ENCODE measurements at places on chromosomes 12 and 14.
A peak's percentile ranks its signal among the peaks of the same experiment; 100 is the strongest.

GRCh38 chr14:35388656-35389314 lies 15.8 kb downstream of the NFKBIA start:
- no peak for DNase-seq

DNA sequence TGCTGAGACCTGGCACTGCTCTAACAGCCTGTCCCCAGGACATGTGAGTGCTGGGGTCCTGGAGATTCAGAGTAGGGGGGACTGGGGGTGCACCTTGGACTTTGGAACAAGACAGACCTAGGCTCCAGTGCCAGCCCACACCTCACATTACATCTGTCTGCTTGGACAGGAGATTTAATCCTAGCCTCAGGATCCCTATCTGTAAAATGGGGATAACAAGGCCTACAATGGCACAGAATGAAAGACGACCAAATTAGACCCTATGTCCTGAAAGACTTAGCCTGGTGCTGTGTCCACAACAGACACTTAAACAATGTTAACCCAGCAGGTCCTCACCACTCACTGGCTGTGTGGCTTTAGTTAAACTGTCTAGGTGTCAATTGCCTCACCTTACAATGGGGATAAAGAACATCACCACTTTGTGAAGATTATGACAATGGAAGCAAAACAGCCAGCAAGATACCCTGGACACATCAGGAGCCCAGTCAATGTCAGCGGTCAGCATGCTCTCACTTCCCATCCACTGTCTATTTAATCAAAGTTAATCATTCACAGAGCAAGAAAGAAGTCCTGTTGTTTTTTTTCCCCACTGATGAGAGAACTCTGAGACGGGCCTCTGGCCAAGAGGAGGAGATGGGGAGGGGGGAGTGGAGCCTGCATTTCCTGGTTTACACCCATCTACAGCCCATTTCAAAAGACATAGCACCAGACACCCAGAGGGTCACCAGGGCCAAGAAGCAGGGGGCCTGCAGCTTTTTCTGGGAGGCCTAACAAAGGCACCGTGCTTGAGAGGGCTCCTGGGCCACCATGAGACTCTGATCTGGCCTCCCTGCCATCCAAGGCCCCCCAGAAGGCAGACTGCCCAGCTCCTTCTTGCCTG lies 40.6 kb downstream of the ACTN1 start:
- DNase-seq = no peak

- no peak for DNase-seq
Measured at GRCh38 chr14:25121337-25122129, 71.6 kb upstream of the STXBP6 start.

DNA sequence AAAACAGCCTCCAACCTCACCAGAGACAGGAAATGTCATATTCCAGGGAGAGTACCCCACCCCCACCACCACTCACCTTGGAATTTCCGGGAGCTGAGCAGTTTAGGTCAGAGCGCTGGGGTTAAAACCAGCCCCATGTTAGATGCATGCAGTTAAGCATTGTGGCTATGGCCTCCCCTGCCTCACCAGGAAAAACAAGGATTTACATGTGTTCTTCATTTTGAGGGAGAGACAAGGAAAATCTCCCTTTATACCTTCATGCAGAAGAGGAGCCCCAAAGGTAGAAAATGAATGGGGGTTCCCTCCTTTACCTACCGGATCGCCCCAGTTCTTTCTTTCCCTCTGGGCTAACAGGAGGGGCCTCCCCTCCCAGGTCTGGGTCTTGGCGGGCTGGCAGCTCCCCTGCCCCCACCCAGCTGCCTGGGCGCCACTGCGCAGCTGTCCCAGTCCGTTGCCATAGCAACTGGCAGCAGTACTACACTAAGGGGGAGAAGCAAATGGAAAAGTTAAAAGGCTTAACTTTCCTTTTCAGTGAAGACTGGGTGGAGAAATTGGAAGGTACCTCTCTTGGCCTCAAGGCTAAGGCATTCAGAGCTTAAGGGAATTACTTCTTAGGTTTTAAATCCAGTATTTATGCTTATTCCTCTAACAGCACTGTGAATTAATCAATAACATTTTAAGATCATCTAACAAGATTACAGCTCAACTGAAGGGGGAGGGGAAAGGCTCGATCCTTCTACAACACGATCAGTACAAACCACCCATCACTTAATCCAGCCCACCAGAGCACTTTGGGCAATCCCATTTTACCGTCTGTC lies 20.5 kb downstream of the CBX5 start:
- peak; percentile 42 for DNase-seq

GRCh38 chr14:82366803-82367202 lies 833.1 kb upstream of the SEL1L start:
- no peak for DNase-seq

GRCh38 chr14:24414077-24414476 lies 15.3 kb downstream of the NYNRIN start:
- DNase-seq = no peak

DNA sequence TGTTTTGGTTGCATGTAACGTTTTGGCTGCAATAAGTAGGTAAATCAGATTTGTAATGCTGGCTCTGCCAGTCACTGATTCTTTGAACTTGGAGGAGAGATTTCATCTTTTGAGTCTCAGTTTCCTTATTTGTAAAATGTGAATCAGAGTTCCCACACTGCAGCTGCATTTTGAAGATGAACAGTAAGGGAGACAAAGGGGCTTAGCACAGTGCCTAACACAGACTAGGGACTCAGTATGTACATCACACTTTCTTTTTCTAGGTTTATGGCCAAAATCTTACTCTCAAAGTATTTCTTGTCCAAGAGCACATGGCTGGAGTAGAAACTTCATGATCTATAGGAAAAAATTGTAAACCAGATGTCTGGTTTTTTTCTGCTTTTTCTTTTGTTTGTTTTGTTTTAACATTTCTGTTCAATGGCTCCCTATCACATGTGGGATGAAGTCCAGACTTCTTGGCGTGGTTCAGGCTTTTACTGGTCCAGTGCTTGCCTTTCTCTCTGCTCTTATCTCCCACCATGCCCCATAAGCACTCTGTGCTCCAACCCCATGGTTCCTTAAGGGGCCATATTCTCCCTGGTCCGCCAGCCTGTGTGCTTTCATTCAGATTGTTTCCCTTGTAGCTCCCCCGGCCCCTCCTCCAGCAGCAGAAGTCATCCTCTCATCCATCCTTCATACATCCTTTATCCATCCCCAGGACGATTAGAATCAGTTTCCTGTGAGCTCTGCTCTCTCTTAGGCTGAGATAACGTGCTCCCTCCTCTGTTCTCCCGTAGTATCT lies 58.0 kb downstream of the SYNE2 start:
- no peak for DNase-seq

DNA sequence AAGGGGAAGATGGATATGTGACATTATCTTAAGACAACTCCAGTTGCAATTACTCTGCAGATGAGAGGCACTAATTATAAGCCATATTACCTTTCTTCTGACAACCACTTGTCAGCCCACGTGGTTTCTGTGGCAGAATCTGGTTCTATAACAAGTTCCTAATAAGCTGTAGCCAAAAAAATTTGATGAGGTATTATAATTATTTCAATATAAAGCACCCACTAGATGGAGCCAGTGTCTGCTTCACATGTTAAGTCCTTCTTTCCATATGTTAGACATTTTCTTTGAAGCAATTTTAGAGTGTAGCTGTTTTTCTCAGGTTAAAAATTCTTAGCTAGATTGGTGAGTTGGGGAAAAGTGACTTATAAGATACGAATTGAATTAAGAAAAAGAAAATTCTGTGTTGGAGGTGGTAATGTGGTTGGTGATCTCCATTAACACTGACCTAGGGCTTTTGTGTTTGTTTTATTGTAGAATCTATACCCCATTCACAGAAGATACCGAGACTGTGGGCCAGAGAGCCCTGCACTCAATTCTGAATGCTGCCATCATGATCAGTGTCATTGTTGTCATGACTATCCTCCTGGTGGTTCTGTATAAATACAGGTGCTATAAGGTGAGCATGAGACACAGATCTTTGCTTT lies 36.9 kb downstream of the PSEN1 start:
- DNase-seq = no peak

DNA sequence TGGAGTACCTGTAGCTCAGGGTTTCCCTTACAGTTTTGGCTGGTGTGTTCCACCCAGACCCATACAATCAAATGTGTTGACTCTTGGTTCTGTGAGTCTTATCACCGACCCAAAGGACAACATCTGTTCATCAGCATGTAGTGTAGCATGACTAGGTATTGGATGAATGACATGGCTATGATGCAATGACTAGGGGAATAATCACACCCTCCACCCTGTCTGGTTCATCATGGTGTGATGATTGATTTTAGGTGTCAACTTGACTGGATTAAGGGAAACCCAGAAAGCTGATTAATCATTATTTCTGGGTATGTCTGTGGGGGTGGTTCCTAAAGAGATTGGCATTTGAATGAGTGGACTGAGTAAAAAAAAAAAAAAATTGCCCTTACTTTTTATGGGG lies 311.3 kb downstream of the DPF3 start:
- DNase-seq = no peak

GRCh38 chr14:28635387-28635786 lies 131.2 kb upstream of the FOXG1 start:
- no peak for DNase-seq

DNA sequence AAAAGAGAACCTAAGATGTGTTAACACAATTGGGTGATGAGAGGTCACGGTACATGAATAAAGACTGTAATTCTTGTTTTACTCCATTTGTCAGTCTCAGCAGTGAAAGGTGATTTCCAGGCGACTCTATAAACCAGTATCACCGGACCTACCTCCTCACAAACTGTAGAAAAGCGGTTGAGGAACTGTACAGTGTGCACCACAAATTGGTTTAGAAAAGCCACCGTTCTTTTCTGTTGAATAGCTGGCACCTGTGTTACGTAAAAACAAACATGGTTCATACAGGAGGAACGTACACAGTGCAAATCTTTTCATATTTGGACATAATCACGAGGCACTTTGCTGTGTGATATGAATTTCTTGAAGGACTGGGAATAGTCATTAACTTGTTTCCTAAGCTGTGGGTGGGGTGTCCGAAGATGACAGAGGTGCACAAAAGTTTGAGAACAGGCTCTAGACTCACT lies 663 bp downstream of the WASHC3 start:
- DNase-seq = no peak

DNA sequence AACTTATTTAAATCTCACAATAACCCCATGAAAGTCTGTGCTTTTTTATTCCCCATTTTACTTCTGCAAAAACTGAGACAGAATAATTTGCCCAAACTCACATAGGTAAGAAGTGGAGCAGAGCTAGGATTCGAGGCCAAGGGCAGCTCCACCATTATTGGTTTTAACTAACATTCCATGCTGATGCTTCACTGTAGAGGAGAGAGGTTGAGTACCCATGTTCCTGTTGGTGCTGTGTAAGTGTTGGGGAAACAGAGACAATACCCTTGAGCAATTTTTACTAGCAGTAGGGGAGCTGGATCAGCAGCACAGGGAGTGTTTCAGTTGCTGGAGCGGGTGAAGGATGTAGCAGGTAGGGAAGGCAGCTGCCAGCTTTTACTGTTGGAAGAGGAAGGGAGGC lies 21.1 kb downstream of the RASSF8 start:
- no peak for DNase-seq
